Central memory CD8-positive, alpha-beta T cell (primary cell): ENCODE measurements at places on chromosomes 7 and 10.

GRCh38 chr7:67553378-67553777 lies 556.7 kb downstream of the TYW1 start:
- peaks cover 2% of the 10 kb centered on the region for H3K36me3 ChIP-seq
- DNase-seq: no peak
- no peak overlapping the region for H3K27ac ChIP-seq

DNA sequence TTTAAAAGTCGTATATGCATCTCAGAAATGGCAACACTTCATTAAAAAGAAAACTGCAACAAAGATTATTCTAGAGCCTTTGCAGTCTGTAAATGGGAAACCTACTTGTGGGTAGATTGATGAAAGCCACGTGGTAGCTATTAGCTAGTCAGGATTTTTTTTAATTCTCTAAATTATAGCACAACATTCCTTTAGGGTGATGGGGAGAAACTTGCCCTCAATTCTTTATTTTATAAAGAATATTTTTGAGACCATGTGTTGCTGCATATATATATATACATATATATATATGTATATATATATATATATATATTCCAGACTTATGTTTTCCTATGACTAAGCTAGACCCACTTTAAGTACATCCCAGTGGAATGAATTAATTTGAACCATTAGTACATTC lies 118.0 kb downstream of the PPP1R3A start:
- H3K4me1 ChIP-seq: no peaks in the 10 kb centered on the region
- H3K27ac ChIP-seq: no peak overlapping the region
- H3K4me3 ChIP-seq: no peak overlapping the region
- no peaks in the 10 kb centered on the region for H3K27me3 ChIP-seq
- peaks cover 2% of the 10 kb centered on the region for H3K36me3 ChIP-seq
- no peak for DNase-seq

DNA sequence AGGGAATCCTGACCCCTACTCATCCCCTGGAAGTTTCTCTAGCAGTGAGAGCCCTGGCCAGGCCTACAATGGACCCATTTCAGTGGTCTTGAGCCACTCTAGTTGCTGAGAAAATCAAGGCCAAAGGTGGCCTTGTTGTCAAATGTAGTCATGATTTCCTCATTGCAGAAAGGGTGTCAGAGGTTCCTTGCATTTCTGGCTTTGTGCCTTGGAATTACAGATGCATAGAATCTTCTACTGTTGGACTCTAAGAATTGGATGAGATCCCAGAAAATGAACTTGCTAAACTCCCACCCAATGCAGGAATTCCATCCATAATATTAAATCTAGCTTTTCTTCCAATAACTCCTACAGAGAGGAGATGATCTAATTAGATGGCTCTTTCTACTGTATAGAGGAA lies 12.2 kb downstream of the CPA2 start:
- no peaks in the 10 kb centered on the region for H3K4me1 ChIP-seq
- no peak overlapping the region for H3K27ac ChIP-seq
- no peak for DNase-seq
- no peaks in the 10 kb centered on the region for H3K36me3 ChIP-seq
- H3K4me3 ChIP-seq: no peak overlapping the region

DNA sequence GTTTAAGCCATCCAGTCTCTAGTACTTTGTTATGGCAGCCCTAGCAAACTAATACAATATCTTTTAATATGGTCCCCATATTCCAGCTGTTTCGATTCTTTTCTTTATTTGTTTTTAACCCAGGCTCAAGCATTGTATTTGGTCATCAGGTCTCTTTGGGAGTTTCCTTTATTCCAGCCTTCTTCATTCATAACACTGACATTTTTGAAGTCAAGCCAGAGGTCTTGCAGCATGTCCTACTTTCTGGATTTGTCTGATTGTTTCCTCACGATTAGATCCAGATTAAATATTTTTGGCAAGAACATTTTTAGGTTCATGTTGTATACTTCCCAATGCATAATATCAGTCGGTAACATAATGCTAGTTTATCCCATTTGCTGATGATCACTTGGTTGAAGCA lies 11.8 kb downstream of the SLC25A13 start:
- no peaks in the 10 kb centered on the region for H3K27me3 ChIP-seq
- peaks cover 29% of the 10 kb centered on the region for H3K4me1 ChIP-seq
- no peak overlapping the region for H3K27ac ChIP-seq

- H3K4me1 ChIP-seq: no peaks in the 10 kb centered on the region
- no peaks in the 10 kb centered on the region for H3K36me3 ChIP-seq
- no peak for DNase-seq
These were observed 11.3 kb upstream of the FOXK1 start for GRCh38 chr7:4670791-4671190.

- no peak overlapping the region for H3K27ac ChIP-seq
- H3K4me3 ChIP-seq: no peak overlapping the region
- peaks cover 1% of the 10 kb centered on the region for H3K36me3 ChIP-seq
- H3K4me1 ChIP-seq: no peaks in the 10 kb centered on the region
These were observed 42.9 kb upstream of the MET start for GRCh38 chr7:116629051-116629463.

DNA sequence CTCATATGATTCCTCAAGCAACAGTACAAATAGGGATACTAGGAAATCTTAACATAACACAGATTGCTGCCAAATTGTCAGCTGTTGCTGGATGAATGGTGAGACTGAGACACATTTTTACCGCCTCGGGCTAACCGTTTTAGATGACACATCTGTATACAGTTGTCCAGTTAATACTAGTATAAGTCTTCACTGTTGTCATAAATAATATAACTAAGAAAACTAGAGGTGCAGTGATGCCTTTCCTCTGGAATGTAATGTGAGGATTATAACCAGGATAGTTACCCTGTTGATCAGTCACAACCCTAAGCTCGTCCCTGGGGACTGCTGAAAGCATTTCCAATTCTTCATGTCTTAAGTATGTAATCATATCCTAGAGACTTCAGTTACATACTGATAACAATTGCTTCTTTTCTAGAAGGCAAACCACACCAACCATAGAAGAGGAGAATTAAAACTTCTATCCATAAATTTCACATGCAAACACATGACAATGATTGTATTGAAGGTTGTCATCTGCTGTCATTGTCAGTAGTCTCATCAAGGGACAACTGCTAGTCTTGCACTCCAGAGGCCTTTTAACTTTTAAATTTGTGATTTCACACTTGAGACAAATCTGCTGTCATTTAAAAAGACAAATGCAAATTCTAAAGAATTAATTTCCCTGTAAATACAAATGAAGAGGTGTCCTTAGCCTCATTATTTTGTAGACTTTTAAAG lies 100.4 kb upstream of the SEMA3D start:
- DNase-seq: no peak
- no peak overlapping the region for H3K4me3 ChIP-seq
- no peaks in the 10 kb centered on the region for H3K36me3 ChIP-seq

GRCh38 chr7:84196084-84196503 lies 1.5 kb upstream of the SEMA3A start:
- H3K4me1 ChIP-seq: no peaks in the 10 kb centered on the region
- no peak for DNase-seq
- no peaks in the 10 kb centered on the region for H3K36me3 ChIP-seq
- no peak overlapping the region for H3K4me3 ChIP-seq

DNA sequence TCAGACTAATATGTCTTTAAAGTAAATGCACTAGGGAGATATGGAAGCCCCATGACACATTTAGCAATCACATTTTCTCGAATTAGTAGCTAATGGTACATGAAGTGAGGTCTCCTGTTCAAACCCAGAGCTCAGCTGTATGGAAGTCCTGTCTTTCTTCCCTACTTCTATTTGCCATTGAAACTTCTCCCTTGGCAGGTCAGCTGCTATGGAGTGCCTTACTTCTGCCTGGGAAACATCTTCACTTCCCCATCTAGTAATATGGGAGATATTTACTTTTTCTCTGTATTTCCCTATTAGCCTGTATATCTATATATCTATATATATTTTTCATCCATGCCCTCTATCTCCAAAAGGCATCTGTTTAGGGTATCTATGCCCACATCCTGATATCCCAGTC lies 225.3 kb upstream of the INHBA start:
- no peaks in the 10 kb centered on the region for H3K4me1 ChIP-seq
- H3K36me3 ChIP-seq: no peaks in the 10 kb centered on the region
- DNase-seq: no peak
- H3K27ac ChIP-seq: no peak overlapping the region
- H3K4me3 ChIP-seq: no peak overlapping the region

DNA sequence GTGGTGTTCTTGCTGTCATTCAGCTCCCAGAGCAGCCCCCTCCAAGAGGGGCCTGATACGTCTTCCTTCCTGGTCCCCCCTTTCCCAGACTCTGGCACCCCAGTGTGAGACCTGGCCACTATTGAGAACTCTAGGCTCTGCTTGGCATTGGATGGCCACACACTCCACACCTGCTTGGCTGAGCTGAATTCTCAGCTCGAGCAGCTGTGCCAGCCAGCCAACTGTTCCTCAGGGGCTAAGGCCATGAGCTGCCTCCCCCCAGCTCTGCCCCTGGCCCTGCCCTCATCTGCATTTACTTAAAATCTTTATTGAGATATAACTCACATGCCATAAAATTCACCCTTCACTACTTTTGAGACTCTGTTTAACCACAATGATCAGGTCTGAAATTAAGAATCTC lies 6.7 kb downstream of the TLL2 start:
- no peak for DNase-seq
- H3K36me3 ChIP-seq: no peaks in the 10 kb centered on the region
- peaks cover 16% of the 10 kb centered on the region for H3K27me3 ChIP-seq
- no peak overlapping the region for H3K4me3 ChIP-seq
- H3K4me1 ChIP-seq: peaks cover 2% of the 10 kb centered on the region
- no peak overlapping the region for H3K27ac ChIP-seq

DNA sequence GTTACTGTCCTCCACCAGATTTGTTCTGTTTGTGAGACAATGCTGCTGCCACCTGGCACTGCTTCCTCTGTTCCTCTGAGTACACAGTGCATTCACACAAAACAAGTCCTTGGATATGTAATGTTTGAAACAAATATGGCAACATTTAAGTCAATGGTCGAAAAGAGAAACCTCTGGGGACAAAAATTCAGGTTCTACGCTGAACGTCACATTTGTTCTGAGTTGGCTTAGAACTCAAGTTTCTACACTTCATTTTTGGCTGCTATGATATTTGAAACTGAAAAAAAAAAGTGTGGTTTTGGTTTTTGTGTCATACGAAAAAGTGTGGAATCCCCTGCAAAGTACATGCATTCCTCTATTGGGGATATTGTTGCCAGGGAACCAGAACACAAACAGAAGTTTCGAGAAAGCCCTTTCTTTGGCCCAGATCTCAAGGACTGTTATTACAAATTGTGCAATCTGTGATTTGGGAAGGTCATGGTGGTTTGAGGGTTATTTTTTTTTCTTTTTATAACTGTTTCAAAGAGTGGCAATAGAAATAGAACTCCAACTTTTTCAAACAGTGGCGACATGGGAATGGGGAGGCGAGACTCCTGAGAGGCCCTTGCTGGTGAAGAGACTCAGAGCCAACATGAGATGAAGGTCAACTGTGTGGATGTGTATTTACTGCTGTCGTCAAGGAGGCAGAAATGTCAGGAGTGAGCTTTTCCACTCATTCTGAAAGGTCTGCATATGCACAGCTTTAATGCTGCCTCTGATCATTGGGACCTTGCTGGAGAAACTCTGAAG lies 127.5 kb downstream of the CUBN start:
- peak overlapping the region; percentile 97 for H3K27ac ChIP-seq
- peaks cover 13% of the 10 kb centered on the region for H3K36me3 ChIP-seq
- peak overlapping the region; percentile 45 for H3K4me3 ChIP-seq

GRCh38 chr10:16938952-16939351 lies 121.7 kb upstream of the RSU1 start:
- H3K27me3 ChIP-seq: no peaks in the 10 kb centered on the region
- no peak overlapping the region for H3K4me3 ChIP-seq
- no peaks in the 10 kb centered on the region for H3K4me1 ChIP-seq

DNA sequence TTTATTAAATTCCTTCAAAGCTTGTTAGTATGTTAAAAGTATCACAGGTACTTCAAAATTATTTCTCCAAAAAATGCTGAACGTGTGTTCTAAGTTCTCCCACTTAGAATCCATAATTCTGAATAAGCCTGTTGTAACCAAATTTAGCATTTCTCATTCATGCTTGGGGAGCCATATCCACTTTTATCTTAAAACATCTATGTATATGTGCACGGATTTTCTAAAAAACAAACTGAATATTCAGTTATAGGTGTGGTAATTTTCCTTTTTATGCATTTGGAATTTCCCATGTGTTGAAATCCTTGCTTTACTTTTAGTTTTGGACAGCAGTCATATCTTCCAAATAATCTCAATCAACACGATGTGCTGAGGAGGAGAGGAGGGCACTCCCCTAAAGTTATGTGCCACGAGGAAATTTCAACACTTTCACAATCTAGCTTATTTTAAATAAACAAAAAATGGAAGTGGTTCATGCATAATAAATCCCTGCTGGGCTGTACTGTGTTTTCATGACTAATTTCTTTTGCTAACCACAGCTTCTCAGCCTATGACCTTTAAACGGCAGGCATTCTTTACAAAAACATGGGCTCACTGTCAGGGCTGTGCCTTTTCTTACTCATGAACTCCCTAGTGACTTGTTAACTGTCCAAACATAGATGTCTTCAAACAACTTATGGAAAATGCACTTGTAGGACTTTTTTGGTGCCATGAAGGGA lies 380.3 kb upstream of the SEMA3C start:
- H3K36me3 ChIP-seq: peaks cover 2% of the 10 kb centered on the region
- no peaks in the 10 kb centered on the region for H3K4me1 ChIP-seq
- no peaks in the 10 kb centered on the region for H3K27me3 ChIP-seq
- H3K4me3 ChIP-seq: no peak overlapping the region

- H3K27ac ChIP-seq: no peak overlapping the region
- no peak for DNase-seq
- no peak overlapping the region for H3K4me3 ChIP-seq
- H3K4me1 ChIP-seq: peaks cover 8% of the 10 kb centered on the region
- H3K27me3 ChIP-seq: no peaks in the 10 kb centered on the region
These were observed 8.1 kb downstream of the IRF5 start for GRCh38 chr7:128945668-128946366.

DNA sequence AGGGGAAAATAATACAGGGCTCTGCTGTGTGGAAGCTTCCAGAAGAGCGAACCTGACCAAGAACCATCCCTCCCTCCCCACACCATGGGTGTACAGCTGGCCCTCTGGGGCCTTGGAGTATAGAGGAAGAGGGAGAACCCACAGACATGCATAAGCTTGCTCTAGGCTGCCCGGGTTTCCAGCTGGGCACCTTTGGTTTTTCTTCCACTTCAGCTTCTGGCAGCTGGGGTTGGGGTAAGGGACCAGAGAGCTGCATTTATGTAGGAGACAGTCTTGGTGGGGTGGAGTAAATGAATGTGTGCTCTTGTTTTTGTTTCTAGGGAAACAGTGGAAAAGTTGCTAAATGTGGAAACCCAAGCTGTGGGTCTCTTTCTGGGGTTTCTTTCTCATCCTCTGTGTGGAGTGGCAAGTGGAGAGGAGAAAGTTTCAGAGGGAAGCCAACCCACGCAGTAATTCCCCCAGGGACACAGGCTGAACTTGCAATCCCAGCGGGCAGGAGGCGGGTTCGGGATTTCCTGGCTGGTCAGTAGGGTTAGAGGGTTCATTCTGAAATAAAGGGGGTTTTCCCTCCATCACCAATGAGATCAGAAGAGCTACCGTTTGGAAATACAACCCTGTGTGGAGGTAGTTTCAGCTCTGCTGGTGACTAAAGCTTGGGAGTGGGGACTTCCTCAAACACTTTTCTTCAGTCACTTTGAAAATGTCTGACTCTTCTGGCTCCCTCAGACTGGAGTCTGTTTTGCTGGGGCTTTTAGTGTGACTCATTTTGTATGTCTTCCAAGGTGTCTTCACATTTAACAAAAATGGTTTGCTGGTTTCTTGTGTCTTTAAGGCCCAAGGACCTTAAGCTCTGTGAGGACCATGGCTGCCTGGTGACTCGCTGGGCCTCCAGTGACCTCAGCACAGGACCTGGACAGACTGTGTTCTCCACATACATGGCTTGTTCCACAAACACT lies 22.2 kb upstream of the SRGN start:
- H3K36me3 ChIP-seq: no peaks in the 10 kb centered on the region
- DNase-seq: no peak
- H3K27ac ChIP-seq: peak overlapping the region; percentile 72
